ENCODE measurements at places on chromosomes 12 and 14.

DNA sequence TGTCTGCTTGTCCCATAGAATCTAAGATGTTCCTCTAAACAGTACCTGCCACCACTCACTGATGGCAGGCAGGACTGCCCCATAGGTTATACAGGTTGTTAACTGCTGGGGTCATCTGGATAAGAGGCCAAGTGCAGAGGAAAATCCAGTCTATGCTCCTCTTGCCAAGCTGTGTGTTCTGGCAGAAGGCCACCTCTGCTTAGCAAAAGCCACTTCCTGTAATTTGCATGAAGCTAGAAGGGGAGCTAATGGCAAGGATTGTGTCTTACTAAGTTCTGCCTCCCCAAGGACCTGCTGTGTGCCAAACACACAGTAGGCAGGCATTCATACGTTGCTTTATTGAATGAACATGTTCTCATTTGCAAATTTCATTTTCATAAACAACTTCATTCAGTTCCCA lies 445.4 kb downstream of the BCL11B start:
- DNase-seq = no peak

DNA sequence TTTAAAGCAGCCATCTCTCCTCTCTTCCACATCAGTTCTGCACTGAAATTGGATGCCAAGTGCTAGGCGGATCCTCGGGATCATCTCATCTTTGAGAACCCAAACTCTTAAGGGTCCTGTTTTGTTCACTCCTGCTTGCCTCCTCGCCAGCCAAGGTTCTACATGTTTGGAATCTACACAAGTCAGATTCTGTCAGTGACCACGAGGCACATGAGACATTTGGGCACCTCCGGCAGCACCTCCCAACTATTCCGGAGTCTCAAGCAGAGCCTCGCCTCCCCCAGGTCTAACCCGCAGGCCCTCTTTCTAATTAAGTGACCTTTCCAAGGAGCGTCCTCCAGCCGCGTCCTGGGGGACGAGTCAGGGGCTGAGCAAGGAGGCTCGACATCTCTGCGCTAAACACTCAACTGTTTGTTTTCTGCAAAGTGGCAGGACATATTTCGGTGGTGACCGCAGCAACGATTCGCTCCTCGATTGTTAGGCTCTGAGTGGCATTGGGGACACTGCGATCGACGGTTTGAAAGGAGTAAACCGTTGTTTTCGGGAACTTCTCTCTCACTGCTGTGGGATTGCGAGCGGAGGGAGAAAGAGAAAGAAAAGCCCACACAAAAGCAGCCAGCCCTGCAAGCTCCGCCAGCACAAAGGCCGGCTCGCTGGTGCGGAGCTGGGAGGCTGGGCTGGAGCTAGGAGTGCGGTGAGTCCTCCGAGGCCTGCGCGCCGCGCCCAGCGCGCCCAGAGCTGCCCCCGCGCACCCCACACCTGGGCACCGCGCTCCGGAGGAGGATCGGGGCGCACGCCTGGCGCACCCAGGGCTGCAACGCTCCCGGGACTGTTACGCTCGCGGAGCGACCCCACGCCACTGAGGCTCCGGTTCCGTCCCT lies 640 bp downstream of the ARMH4 start:
- DNase-seq = peak; percentile 23

DNA sequence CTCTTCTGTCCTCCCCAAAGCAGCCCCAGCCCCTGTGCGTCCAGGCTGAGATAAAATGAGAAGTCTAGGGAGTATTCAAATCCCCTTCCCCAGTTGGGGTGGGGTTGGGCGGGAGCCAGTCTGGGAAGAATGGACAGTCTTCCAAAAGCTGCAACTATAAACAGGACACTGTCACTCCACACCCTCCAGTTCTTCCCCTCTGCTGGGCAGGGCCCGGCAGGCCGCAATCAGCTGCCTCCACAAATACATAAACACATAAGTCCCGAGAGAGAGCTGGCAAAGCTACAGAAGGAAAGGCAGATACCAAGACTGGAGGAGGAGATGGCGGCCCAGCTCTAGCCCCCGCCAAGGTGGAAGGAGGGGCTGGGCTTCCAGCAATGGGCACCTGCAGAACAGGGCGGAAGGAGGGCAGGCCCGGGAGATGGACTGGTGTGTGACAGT lies 12.7 kb downstream of the LTBP2 start:
- DNase-seq = no peak

DNA sequence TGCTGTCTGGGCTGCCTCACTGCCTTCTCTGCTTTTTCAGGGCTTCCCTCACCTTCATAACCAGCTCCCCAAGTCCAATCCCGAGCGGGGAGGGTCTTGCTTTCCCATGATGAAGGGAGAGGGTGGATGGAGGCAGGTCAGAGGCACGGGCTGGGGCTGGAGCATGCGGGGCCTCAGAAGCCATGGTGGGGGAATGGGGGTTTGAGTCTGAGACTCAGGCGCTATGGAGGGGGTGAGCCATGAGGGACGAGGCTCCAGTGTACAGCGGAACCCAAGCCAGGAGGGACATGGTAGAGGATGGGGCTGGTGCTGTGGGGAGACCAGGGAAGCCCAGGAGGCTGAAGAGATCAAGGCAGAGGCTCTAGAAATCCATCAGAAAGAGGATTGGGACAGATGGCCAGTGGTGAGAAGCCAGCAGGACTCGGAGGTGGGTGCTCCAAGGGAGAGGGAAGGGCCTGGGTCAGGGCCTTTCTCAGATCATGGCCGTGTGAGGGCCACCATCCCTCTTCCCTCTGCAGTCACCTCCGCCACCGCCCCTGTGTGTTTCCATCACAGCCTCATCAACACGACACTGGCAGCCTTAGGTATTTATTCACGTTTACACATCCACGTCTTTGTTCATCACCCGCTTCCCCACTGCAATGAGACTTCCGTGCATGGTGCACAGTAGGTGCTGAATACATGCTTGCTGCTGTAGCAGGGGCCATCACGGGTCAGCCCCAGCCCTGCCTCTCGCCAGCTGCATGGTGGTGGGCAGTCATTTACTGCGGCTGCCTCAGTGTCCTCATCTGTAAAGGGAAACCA lies 144.7 kb downstream of the ADGRD1 start:
- no peak for DNase-seq

DNA sequence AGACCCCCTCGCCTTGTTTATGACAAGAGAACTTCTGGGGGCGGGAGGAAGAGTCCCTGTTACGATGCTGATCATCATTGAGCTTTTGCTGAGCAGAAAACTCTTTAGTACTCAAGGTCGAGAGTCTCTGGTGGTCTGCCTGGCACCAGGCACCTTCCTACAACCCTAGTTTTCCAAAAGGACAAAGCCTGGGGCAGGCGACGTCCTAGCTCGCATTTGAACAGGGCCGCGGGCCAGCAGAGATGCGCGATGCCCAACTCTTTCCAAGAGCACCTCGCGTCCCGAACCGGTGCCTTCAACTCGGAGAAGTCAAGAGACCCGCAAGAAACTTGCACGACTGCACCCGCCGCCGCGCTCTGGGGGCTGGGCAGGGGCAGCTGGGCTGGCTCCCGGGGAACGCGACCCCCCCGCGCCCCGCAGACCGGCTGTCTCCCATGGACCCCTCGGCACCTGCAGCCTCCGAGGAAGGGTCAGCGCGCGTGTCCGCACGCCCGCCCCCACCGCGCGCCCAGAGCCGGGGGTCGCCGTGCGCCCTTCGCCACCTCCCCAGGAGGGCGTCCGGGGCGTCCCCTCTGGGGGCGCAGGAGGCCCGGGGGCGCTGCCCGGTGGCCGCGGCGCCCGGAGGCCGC lies 377 bp upstream of the BCL7A start:
- peak; percentile 21 for DNase-seq

GRCh38 chr12:75227132-75227531 lies 17.5 kb upstream of the KCNC2 start:
- DNase-seq = no peak

GRCh38 chr12:130608132-130608531 lies 108.0 kb downstream of the RIMBP2 start:
- DNase-seq = no peak

- DNase-seq = peak; percentile 41
Observed at GRCh38 chr14:103880348-103881267, 33.2 kb upstream of the PPP1R13B start.

DNA sequence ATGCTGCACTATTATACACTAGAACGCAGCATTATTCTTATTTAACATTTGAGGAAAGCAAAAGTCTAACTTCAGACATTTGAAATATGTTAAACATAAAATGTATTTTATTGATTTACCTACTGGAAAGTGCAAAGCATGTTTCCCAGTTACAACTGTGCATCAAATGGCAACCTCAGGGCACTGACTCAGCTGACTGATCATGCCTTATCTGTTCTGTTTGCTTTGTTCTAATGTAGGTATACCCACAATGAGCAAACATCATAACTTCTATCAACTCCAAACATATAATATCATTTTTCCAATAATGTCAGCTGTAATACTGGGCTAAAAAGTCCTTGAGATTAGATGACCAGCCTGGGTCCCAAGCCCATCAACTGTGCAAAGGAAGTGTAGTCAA lies 431.0 kb downstream of the FOXG1 start:
- no peak for DNase-seq

- DNase-seq = peak; percentile 75
Observed at GRCh38 chr12:95215949-95216348, 1.3 kb downstream of the FGD6 start.

GRCh38 chr14:74614508-74615495 lies 2.8 kb upstream of the LTBP2 start:
- DNase-seq = peak; percentile 39

Data from suppressor macrophage treated with lipopolysaccharide for 4 hours (primary cell).